GM12878 (cell line): ENCODE measurements at places on chromosomes 3 and 15. TPM values are rescaled to one million over a fixed set of nuclear protein-coding genes. Genes with fewer than 3 reads are reported as not detected.

Gene RFC4
- 63.8 and 69.2 TPM in 2 replicates for total RNA-seq

Gene ATOSA
- 18.1 and 19.5 TPM in 2 replicates for total RNA-seq

Gene AZI2
- 32.6 and 37.8 TPM in 2 replicates for total RNA-seq

Gene ADGRG7
- 0.21 TPM in 1 of 2 replicates, not detected in the other for total RNA-seq

Gene LRRC31
- not detected in 2 replicates for total RNA-seq

Gene LHFPL4
- not detected in 2 replicates for total RNA-seq
